ENCODE measurements at places on chromosomes 2 and 18. TPM values are rescaled to one million over a fixed set of nuclear protein-coding genes. Genes with fewer than 3 reads are reported as not detected.

The KHK gene
- 55.3 TPM for polyA plus RNA-seq

DNA sequence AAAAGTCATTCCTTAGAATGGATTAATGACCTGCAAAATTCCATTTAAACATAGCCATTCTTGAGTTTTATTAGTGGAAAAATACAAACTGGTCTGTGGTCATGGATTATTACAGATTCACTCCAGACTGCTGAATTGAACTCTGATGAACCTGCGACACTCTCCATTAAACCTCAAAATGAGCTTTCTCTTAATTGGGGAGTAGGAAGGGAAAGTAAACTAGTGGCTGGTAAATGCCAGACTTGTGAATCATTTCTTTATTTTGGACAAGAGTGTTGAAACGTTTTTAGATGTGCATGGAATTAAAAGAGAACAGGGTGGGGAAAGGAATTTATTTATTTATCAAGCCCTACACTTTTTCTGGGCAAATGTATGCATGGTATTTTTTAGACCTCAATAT lies 321.2 kb upstream of the FANCL start:
- DNase-seq, result no peak

The ERFE gene
- polyA plus RNA-seq, result 10.2 TPM

DNA sequence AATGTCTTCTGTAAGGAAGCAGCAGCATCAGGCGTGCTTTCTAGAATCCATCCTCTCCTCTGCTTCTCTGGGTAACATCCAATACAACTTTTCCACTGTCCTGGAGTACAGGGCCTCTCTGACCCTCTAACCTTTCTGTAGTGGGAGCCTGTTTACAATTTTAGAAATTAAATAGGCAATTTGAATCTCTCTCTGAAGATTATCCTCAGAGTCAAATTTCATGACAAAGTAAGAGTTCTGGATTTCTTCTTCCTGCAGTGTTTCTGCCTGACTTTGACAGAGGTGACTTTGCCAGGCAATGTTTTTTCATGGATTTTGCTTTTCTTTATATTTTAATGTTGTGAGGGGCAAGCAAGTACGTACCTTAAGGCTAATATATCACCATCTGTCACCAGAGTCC lies 558.4 kb downstream of the PARD3B start:
- DNase-seq, result no peak

The CHRNG gene
- 1.6 TPM for polyA plus RNA-seq

GRCh38 chr2:226378753-226379705 lies 420.6 kb downstream of the IRS1 start:
- DNase-seq, result no peak

The NAT8 gene
- 22.6 TPM for polyA plus RNA-seq

DNA sequence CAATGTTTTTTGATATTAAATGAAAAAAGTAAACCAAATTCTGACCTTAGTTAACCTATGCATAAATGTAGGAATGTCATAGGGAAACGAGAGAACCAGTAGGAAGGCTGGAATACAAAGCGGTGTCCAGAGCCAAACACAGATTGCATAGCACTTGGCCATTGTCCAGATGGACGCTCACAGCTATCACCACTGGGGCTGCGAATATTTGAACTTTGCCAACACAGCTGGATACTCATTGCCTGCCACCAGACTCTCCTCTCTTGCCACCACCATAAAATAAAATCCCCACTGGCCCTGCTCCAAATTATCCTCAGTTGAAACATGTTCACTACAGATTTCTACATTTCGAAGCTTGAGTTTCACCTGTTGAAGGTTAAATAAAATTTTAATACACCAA lies 159.3 kb upstream of the GULP1 start:
- DNase-seq, result no peak

- DNase-seq, result peak; percentile 33
Observed at GRCh38 chr18:31942291-31942998, 483 bp downstream of the TRAPPC8 start.

DNA sequence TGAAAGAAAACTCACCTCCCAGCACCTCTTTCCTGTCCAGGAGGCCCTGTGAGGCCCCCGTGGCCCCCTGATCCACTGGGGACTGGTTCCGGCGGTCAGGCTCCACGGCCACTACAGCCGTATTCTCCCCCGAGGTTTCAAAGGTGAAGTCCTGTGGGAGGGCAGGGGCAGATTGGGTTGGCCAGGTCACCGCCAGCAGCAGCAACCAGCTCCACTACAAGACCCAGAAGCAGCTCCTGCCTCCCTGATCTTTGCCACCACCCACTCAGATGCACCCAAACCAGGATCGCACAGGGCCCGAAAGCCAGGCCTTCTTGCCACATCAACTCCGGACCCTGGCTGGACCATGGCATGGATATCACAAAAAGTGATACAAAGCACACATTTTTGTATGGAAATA lies 21.9 kb downstream of the SDC1 start:
- no peak for DNase-seq

The RGPD3 gene
- polyA plus RNA-seq, result 0.67 TPM

- DNase-seq, result no peak
Observed at GRCh38 chr2:235046589-235046988, 94.8 kb downstream of the SH3BP4 start.

DNA sequence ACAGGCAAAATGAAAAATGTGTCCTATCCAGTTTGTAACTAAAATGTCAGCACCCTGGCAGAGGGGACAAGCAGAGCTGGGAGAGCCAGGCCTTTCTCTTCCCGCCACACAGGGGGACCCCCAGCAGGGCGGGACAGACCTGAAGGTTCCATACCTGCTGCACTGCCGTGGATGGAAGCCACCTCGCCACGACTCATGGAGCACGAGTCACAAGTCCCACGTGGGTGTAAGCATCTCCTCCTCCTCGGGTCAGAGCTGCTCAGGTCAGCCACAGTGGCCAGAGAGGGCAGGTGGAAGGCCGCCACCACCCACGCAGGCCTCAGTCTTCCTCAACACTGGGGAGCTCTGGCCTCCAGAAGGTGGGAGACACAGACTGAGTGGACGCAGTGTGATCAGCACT lies 21.0 kb downstream of the C1QL2 start:
- DNase-seq, result no peak

The SERPINB13 gene
- not detected for polyA plus RNA-seq

The ALLC gene
- polyA plus RNA-seq, result not detected

DNA sequence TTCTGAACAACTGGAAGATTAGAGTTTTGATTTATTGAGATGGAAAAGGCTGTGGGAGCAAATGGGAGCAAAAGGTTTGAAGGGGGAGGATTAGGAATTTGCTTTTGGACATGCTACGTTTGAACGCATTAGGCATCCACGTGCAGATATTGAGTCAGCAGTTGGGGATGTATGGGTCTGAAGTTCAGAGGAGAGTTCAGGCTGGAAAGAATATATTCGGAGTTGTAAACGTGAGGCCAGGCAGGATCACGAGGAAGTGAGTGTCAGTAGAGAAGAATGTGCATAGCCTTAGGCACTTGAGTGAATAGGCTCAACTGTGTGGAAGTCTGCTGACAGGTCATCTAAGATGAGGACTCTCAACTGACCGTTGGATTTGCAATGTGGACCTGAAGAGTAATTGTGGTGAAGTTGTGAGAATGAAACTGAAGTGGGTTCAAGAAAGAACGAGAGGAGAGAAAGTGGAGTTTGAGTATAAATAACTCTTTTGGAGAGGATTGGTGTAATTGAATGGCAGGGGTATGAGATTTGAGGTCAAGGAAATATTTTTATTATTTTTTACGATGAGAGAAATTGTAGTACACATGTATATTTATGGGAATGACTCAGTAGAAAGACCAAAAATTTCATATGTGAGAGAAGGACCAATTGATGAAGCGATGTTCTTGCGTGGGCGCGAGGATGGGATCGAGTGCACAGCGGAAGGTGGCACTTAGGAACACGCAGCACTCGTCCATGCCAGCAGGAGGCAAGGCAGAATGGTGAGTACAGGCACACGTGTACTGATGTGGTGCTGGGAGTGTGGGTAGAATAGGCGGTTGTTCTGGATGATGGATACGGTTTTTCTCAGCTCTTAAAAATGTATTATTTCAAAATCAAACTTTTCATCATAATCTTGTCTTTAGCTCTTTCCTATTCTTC lies 40.5 kb upstream of the POLE4 start:
- no peak for DNase-seq

- DNase-seq, result no peak
Observed at GRCh38 chr2:186437719-186438118, 48.3 kb upstream of the ZC3H15 start.

DNA sequence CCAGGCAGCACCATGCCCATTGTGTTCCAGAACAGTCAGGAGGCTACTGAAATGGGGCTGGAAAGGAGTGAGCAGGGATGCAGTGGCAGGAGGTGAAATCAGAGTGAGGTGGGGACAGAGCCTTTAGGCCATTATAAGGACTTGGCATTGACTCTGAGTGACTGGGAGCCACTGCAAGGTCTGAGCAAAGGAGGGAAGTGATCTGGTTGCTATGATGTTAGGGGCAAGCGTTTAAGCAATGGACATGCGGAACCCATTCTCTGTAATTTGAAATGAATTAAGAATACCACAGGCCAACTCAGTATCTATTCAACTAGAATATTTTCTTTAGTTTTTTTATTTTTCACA lies 98.2 kb downstream of the DPP4 start:
- DNase-seq, result no peak

GRCh38 chr2:240727439-240727838 lies 35.8 kb downstream of the AQP12A start:
- DNase-seq, result no peak

The CLEC4F gene
- 0.09 TPM for polyA plus RNA-seq

The L3MBTL4 gene
- polyA plus RNA-seq, result 7.3 TPM

DNA sequence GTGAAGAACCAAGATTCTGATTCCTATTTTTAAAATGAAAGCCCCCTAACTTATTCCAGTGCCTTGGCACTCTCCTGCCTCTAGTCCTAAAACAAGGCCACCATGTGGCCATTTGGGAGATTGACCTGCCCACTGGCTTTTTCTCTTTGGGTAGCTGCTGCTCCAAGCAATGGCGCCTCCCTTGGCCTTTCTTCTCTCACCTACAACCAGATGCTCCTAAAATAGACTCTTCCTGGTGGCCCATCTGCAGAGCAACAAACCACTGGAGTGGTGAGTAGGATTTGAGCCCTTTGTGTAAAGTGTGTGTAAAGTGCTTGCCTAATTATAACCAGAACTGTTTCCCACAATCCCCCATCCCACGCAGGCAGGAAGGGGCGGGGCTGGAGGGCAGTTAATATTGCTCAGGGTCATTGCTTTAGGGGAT lies 114.2 kb downstream of the FHOD3 start:
- no peak for DNase-seq

DNA sequence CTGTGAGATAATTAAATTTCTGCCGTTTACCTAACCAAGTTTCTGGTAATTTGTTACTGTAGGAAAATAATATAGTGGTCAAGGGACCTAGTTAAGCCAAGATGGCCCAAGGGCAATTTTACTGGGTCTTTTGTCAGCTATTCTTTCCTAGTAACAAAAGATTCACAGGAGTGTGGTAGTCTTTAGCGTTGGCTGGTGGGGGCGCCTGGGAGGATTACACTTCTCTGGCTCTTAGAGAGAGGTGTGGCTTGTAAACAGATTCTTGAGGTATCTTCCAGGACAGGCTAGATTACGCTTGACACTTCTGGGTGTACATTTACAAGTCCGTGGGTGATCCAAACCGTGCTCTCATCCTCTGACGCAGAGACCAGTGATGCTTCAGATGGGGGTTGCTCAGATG lies 3.3 kb upstream of the ACOXL start:
- DNase-seq, result no peak

The GALR1 gene
- polyA plus RNA-seq, result 0.22 TPM

GRCh38 chr2:184006998-184007397 lies 591.3 kb upstream of the ZNF804A start:
- DNase-seq, result no peak

- DNase-seq, result no peak
Observed at GRCh38 chr2:164719996-164720941, 99.0 kb upstream of the GRB14 start.

DNA sequence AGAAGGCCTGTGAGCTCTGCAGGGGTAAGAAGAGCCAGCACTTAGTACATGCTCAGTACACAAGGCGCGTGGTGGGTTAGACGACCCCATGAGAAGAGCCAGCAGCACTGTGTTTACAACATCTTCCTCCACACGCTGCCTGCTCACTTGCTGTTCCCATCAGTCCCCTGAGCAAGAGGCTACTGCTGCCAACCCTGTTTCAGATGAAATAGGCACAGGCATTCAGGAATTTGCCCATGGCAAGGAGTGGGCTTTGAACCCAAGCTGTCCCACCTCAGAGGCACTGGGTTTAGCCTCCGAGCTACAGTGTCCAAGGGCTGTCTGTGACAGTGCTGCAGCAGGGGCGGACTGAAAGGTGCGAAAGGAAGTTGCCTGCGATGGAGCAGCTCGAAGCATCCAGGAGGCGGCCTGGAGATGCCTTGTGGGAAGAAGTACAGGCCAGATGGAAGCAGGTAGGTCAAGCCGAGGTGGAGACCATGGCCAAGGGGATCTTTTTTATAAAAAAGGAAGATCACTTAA lies 121.5 kb upstream of the PXDN start:
- DNase-seq, result no peak

DNA sequence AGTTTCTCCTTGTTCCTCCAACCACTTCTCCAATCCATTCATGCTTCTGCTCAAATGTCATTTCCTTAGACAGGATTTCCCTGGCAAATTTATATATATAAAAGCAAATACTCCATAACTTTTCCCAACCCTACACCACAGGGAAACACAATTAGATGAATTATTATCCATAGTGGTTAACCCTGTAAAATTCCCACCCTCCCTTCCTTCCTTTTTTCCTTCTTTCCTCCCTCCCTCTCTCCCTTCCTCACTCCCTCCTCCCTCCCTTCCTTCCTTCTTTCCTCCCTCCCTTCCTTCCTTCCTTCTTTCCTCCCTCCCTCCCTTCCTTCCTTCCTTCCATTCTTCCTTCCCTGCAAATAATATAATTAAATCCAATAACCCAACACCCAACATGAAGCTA lies 617.7 kb downstream of the IRS1 start:
- DNase-seq, result no peak

- no peak for DNase-seq
Observed at GRCh38 chr18:49921318-49921985, 108.1 kb upstream of the ACAA2 start.

DNA sequence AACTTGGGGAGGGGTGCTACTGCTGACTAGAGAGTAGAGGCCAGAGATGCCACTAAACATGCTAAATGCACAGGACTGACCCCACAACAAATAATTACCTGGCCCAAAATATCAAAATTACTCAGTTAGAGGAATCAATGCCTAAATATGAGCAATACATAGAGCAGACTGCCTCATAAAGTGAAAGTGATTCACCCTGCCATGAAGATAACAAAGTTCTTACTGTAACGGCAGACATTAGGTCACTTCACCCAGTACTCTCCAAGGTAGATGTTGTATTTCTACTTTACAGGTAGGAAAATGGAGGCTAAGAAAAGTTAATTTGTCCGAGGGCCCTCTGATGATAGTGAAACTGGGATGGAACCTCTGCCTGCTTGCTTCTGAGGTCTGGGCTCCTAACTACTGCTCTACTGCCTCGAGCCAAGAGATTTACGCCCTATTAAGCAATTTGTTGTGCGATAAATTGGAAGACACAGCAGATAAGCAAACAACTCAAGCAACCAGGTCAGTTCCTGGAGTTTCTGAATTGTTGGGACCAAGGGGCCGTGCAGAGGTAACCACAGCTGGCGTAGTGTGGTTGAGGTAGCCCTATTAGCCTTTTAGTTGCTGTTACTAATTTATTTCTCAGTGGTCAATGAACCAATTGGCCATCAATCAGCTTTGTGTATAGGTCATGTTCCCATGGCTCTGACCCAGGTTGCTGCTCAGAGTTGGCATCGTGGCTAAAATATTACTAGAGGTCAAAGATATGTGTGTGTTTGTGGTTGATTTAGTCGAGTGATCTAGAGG lies 4.8 kb downstream of the DHRS9 start:
- DNase-seq, result no peak

- DNase-seq, result no peak
Observed at GRCh38 chr2:11681722-11682589, 12.0 kb upstream of the NTSR2 start.
